ENCODE measurements at places on chromosomes 1 and 21.

- no peak for DNase-seq
These were observed 1044.0 kb upstream of the ADGRL4 start for GRCh38 chr1:80050523-80050922.

DNA sequence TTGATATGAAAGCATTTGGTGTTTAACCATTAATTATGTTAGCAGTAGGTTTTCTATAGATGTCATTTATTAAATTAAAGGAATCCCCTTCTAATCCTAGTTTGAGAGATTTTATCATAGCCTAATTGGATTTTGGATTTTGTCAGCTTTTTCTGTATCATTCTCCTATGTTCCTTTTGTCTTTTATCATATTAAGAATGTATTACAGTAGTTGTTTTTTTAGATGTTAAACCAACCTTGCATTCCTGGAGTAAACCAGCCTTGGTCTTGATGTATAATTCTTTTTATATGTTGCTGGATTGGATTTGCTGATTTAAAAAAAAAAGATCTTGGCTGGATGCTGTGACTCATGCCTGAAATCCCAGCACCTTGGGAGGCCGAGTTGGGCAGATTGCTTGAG, 5.6 kb downstream of the SETDB1 start:
- no peak for DNase-seq

GRCh38 chr1:1906185-1907097, 8.6 kb upstream of the CALML6 start:
- DNase-seq, result peak; percentile 53

GRCh38 chr1:162138112-162138511, 68.6 kb downstream of the NOS1AP start:
- no peak for DNase-seq

GRCh38 chr1:4517186-4517954, 137.0 kb upstream of the AJAP1 start:
- no peak for DNase-seq
